ENCODE measurements at places on chromosomes 11 and 22.

DNA sequence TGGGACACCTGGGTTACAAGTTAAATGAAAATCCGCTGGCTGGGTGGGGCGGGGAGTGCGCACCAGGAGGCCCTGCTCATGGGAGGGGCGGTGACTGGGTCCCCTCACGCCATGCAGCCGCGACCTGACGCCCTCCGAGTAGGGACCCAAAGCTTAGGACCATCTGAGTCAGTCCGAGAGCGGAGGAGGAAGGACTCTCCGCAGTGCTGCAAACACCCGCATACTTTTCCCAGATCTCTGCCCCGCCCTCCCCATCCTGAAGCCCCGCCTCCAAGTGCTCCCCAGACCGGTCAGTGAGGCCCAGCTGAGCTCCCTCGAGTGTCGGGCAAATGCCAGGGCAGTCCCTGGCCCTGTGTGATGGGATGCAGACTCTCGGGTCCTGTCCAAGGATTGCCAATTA is 6.6 kb upstream of the FLI1 start:
- DNase-seq, result no peak

GRCh38 chr11:102497061-102497460 is 33.5 kb downstream of the MMP7 start:
- no peak for DNase-seq

- DNase-seq, result no peak
These were observed 61.5 kb downstream of the PDE3B start for GRCh38 chr11:14705067-14705466.

DNA sequence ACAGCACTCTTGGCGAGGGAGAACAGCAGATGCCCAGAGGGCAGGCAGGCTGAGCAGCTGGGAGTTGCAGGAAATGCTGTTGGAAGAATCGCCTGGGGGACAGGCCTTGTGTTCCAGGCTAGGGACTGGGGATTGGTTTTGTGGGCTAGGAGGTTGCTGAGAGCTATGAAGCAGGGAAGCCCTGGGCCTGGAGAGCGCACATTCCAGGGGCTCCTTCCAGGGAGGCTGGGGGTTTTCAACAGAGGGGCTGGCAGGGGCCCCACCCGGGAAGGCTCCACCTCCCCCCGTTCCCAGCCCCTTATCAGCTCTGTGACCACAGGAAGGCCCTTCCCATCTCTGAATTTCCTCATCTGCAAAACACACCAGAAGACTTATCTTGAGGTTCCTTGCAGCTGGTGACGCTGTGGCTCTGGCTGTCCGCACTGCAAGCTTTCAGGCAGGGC is 21.7 kb downstream of the WNT11 start:
- no peak for DNase-seq

DNA sequence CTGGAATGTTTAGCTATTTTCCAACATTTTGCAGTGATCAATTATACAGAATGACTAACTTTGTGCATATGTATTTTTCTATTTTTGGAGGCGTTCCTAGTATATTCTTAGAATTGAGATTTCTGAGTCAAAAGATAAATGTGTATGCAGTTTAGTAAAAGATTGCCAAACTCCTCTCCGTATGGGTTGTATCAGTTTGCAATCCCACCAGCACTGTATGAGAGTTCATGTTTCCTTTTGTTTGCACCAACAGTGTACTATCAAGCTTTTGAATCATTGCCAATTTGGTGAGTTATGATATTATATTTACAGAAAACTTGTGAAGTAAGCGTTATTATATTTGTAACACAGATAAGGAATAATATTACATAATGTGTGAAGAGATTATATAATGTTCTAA is 658.7 kb downstream of the JRKL start:
- DNase-seq, result no peak

GRCh38 chr11:46202149-46202548 is 75.3 kb upstream of the CREB3L1 start:
- DNase-seq, result no peak

DNA sequence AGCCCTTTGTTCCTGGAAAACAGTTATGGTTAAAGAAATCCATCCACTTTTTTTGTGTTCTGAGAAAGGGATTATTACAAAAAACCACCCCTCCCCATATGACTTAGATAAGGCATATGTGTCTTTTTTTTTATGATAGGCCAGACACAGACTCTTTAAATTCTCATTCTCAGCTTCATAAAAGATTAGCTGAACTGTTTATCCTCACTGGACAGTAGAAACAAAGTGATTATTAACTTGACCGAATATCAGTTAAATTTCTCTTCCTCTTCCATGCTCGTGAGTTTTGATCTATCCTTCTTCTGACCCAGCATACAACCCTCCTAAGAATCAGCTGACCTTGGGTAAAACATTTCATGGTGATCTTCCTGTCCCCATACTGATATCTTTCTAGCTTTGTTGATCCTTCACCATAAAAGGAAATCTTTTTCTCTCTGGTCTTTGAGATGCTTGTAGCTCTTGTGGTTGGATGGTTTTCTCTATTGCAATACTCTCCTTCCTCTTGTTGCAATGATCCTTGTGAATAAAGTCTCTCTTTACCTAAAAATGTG is 26.2 kb downstream of the OR2AG2 start:
- DNase-seq, result no peak

GRCh38 chr22:38223289-38223960 is 21.6 kb downstream of the MAFF start:
- no peak for DNase-seq

GRCh38 chr22:19820880-19821522 is 33.7 kb downstream of the GNB1L start:
- no peak for DNase-seq

DNA sequence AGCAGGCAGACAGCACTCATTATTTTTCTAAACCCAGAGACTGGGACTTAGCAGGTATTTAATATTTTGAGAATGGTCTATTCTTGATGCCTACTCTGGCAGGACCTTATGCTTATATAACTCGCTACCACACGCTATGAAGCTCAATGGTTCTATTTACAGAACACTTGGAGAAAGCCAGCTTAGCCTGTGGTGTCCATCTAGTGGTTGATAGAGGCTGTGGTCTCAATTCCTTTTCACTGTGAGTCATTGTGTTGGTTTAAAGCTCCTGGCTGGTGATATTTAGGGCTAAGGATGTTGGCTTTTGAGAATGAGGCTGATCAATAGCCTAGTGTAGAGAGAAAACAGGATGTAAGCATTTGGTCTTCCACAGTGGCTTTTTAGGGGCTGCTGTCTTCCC is 206.4 kb downstream of the DBX1 start:
- no peak for DNase-seq

- no peak for DNase-seq
These were observed 175.7 kb downstream of the SWAP70 start for GRCh38 chr11:9839550-9839949.

GRCh38 chr22:49453771-49454170 is 373.9 kb downstream of the BRD1 start:
- DNase-seq, result no peak

DNA sequence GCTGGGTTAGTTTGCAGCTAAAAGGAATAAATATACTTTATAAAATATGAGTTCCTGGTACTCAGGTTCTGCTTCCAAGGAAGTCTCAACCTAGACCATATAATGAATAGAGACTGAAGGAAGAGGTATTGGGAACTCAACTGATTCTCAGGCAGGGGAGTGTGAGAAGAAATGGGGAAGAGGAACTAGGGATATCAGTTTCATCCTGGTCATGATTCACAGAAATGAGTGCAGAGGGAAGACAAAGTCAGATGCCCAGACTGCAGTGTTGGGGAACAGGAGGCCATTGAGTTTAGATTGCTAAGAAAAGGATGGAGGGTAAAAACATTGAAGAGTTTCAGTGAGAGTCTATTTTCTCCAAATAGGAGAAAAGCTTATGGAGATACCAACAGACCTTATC is 28.8 kb downstream of the PLAAT5 start:
- no peak for DNase-seq

DNA sequence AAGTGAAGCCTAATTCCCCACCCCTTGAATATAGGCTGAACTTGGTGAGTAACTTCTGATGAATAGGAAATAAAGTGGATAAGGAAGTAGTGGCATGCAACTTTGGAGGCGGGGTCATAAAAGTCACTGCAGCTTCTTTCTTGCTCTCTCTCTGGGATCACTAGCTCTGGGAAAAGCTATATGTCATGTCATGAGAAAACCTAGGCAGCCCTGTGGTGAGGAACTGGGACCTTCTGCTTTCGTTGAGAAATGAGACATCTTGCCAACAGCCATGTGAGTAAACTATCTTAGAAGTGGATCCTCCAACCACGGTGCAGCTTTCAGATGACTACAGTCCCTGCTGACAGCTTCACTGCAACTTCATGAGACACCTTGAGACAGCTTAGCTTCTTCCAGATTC is 15.7 kb downstream of the ZNF214 start:
- no peak for DNase-seq

DNA sequence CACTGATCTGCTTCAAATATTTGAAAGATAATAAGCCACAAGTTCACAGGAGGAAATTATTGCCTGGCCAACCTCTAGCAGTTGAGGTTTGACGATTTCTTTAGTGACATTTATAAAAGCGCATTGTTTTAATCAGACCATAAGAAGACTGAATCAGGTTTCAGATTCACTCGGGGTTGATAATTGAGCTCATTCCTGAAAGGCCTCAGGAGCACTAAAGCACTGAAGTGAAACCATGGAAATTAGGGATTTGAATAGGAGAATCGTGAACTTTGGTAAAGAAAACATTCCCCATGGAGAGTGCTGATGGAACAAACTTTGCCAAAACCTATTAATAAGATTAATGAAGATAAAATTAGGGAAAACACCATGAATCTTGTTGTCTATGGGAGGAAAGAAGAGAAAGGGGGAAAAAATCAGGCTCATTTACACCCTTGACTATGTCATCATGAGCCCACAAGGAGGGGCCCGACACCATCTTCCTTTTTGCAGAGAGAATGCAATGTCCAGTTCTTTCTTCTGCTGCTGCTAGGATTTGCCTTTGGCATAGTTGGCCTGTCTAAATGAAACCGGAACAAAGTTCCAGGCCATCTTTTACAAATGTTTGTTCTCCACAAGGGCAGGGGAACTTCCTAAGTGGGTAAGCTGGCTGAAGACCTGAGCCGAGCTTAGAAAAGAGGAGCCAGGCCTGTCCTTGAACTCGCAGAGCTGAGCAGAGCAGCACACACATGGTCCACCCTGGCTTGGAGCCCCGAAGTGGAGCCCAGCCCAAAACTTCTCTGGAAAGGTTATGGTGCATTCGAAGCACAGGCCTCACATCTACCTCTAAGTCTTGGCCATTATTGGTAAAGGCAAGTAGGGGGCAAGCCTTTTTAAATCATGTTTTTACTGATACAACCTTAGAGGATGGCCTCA is 56.1 kb upstream of the EIF3M start:
- no peak for DNase-seq

DNA sequence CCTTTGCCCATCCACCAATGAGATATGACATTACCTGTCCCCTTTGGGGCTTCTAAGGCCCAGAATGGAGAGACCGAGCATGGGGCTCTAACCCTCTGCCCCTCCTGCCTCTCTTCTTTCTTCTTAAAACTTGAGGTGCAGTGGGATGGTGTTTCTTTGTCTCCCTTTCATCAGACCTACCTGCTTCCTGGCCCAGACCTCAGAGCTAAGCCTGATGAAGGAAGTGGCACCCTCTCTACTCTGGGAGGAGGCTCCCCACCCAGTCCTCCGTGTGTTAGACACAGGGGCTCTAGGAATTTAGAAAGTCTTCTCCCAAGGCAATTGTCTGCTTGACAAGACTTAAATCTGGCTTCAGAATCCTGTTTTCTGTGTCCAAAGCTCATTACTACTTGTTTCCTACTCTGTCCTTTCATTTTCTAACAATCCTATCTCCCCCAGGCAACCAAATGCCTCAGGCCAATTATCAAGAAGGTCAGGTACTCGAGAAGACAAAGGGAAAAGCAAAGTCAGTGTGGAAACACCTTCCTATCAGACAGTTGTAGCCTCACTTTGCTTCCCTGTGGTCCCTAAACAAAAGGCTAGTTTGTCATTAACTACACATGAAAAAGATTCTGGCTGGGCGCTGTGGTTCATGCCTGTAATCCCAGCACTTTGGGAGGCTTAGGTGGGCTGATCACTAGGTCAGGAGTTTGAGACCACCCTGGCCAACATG is 20.3 kb upstream of the PARVA start:
- DNase-seq, result no peak

Data from stimulated activated CD4-positive, alpha-beta T cell treated with anti-CD3 and anti-CD28 coated beads, Interleukin-1b, Interleukin-23, amount 100 ng/mL, for 4 hours (primary cell).